Hepatocyte (in vitro differentiated cells): ENCODE measurements at places on chromosomes 2 and 18. TPM values are rescaled to one million over a fixed set of nuclear protein-coding genes. Genes with fewer than 3 reads are reported as not detected.

The NTSR2 gene
- total RNA-seq, result not detected in 2 replicates

DNA sequence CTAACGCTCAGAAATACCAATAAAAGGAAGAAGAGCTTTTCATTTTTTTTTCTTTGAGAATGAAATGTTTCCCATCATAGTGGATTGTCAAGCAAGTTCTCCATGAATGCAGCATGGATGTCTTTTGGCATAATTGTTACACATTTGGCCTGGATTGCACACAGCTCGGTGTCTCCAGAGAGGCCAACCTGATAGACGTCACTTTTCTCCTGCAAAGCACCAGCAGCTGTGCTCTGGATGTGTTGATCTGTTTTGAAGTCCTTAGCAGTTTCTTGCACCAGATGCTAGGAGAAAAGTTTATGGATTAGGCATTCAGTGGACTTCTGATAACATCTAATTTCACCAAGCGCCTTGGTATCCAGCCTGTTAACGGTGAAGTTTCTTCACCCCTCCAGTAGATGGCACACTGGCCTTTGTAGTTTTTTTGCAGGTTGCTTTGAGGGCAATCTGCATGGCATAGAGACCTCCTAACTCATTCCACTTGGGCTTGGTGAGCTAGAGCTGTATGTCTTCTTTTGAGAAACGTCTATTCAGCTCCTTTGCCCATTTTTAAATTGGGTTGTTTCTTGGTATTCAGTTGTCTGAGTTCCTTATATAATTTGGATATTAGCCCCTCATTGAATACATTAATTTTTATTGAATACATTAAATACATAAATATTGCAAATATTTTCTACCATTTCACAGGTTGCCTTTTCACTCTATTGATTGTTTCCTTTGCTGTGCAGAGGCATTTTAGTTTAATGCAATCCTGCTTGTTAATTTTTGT is 59.7 kb downstream of the PTH2R start:
- no peak overlapping the region for H3K4me3 ChIP-seq
- H3K4me1 ChIP-seq, result no peaks in the 10 kb centered on the region
- H3K36me3 ChIP-seq, result no peaks in the 10 kb centered on the region
- H3K27me3 ChIP-seq, result no peaks in the 10 kb centered on the region

DNA sequence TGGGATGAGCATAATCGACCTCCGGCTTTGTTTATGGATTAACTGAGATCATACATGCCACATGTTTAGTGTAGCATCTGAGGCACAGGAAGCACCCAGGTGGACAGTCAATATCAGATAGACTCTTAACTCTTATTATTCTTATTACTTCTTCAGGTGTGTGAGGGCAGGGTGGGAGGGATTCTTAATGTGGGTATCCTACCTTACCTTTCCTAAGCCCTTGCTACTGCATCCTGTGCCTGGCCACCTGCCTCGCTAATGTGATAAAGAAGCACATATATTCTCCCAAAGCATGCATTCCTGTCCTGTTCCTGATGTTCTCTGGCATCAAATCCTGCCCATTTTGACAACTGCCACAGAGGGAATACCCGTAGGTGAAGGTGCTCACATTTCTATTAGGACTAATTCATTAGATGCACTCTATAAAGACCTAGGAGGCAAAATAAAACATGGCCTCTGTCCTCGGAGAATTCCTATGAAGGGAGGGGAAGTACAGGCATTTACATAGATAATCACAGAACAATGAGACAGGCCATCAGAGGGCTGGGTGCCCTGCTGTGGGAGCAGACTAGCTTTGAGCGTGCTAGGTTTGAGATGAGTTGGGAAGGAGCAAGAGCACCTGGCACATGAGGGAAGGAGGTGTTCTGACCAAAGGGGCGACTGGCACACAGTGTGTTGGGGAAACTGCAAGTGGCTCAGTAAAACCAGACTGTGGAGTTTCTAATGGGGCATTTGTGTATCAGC is 19.5 kb upstream of the CELF4 start:
- H3K36me3 ChIP-seq, result no peaks in the 10 kb centered on the region
- DNase-seq, result no peak
- H3K4me3 ChIP-seq, result no peak overlapping the region
- peaks cover 21% of the 10 kb centered on the region for H3K27me3 ChIP-seq

GRCh38 chr2:28413152-28413898 is 20.7 kb downstream of the FOSL2 start:
- no peak for DNase-seq
- H3K27ac ChIP-seq, result peak overlapping the region; percentile 64
- no peaks in the 10 kb centered on the region for H3K27me3 ChIP-seq
- no peaks in the 10 kb centered on the region for H3K36me3 ChIP-seq
- H3K4me3 ChIP-seq, result no peak overlapping the region

DNA sequence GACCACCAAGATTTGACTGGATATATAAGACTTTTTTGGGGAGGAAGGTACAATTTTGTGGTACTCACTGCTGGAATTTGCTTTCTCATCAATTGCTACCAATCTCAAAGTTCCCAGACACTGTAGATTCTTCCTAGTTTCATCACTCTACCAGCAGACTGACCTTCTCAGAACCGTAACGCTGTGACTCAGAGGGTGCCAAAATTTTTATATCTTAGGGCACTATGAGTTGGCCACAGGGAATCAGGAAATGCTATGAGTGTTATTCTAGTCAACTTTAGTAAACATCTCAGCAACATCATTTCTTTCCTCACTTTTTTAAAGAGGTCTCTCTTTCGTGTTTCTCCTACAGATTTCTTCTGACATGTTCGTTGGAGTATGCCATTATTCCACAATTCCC is 499.0 kb downstream of the TMX3 start:
- no peaks in the 10 kb centered on the region for H3K4me1 ChIP-seq
- H3K36me3 ChIP-seq, result no peaks in the 10 kb centered on the region
- DNase-seq, result no peak
- H3K27me3 ChIP-seq, result no peaks in the 10 kb centered on the region

The KCNG2 gene
- not detected in 2 replicates for total RNA-seq

DNA sequence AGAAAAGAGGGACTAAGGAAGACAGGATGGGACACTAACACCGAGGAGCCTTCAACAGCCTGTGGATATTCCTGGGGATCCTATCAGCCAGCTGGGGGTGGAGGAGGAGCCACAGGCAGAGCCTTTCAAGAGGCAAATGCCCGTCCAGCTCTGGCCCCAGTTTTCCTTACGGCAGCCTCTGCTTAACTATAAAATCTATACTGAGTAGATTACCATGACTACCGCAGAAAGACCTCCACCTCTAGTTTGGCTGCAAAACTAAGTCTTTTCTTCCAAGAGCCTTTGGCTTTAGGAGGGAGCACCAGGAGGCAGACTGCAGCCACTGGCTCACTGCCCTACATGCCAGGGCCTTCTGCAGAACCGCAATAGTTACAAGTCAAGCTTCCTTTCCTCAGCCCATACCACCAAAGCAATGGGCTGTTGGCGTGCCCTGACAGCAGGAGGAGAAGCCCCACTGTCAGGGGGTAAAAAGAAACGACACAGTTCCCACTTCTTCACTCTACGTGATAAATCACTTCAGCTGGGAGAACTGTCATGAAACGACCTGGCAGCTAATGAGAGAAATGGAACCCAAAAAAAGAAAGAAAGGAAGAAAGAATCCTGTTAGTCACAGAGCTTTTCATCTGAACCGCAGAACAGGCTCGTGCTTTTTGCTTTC is 25.1 kb upstream of the CREB1 start:
- peak overlapping the region; percentile 9 for H3K27ac ChIP-seq
- H3K36me3 ChIP-seq, result no peaks in the 10 kb centered on the region
- peaks cover 12% of the 10 kb centered on the region for H3K4me1 ChIP-seq
- no peak for DNase-seq
- H3K4me3 ChIP-seq, result no peak overlapping the region
